ENCODE measurements at places on chromosomes 2 and 18.

DNA sequence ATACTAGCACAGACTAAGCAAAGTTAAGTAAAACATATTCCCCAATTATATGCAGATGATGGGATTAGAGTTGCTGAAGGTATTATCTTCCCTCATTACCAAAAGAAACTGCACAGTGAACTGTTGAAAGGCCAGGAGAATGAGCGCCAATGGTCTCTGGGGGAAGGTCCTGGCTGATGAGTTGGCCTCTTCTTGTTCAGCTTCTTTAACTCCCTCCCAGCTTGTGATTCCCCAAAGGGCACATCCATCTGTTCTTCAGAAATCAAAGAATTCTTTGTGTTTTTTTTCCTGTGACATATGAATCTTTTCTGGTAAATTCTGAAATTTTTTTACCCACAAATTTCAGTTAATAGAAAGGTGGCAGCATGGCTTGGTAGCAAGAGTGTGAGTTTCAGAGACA, 667.6 kb downstream of the CNTNAP5 start:
- no peak for DNase-seq

GRCh38 chr2:172726172-172726735, 9.4 kb upstream of the RAPGEF4 start:
- DNase-seq, result no peak

DNA sequence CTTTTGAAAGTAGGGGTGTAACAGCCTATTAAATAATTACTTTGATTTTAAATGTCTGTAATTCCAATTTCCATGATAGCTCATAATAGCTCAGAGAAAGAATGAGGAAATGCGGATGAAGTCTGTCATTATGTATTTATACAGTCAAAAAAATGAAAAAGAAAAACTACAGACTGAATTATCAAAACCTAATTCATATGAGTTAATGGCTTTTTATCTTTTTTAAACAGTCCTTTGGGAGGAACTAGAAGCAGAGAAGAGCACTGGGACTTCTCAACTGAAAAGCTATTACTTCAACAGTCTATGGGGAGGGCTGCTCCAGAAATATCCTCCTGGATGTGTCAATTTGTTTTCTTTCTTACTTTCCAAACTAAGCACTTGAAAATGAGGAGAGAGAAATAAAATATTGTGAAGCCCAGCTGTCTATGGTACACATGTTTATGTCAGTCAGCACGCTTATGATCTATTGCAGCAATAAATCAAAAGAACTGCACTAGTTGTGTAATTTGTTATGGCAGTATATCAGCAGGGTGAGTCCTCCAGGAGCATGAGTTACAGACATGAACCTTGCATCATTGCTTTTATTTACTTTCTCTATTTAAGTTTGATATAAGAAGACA, 1550.2 kb downstream of the LRP1B start:
- no peak for DNase-seq

DNA sequence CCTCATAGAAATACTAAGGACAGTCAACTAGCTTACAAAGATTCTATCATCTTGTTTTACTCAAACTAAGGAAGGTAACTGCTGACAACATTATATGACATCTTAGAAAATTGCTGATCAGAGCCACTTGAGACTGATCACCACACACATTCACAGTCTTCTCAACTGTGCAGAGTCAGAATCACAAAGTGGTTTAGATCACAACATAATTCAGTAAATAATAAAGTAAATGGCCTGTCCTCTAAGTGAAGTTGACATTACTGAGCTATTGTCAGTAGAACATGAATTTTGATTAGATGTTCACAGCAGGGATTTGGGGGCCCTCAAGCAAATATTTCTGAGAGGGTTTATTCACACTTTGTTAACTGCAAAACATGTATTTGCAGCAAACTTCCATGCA, 28.5 kb downstream of the NOL4 start:
- DNase-seq, result no peak

- DNase-seq, result no peak
These were observed 13.7 kb downstream of the MTERF4 start for GRCh38 chr2:241088376-241088775.

DNA sequence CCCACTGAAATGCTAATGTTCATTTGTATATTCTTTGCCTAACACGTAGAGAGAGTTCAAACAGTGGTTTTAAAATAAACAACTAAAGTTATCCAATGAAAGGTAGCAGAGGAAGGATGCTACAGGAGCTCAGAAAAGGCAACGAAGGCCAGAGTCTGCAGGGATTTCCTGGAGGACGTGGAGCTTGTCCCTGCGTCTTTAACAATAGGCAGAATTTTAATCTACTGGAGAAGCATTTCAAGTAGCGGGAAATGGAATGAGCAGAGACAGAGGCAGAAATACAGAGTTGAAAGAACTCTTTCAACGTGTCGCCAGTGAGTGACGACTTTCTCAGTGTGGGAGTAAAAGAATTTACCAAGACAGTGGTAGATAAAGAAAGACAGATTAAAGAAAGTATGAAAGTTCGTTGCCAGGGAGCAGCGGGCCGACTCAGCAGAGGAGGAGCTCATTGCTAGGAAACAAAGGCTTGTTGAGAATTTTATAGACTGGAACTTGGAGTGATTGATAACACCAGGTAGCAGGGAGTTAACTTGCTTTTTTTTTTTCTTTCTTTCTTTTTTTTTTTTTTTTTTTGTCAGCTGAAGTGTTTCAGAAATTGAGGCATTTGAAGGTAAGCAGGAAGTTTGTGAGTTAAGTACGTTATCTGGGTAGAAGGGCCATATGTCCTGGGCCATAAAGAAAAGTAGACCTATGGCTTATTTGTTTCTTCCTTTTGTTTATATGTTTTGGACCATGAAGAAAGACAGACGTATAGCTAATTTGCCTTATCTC, 625 bp upstream of the NBAS start:
- no peak for DNase-seq

GRCh38 chr18:44900627-44901026, 219.9 kb downstream of the SETBP1 start:
- DNase-seq, result no peak

DNA sequence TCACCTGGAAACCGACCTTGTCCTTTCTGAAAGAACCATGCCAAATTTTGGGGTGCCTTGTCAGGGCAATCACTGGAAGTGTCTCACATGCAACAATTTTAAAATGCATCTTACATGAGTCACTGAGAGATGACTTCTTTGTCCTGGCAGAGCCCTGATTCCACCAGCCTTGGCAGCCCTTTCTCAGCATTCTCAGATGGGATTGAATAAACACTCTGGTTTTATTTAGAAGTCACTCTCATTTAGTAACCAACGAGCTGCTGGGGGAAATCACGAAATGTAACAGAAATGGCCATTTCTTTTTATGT, 3.8 kb upstream of the ATP8B1 start:
- no peak for DNase-seq

DNA sequence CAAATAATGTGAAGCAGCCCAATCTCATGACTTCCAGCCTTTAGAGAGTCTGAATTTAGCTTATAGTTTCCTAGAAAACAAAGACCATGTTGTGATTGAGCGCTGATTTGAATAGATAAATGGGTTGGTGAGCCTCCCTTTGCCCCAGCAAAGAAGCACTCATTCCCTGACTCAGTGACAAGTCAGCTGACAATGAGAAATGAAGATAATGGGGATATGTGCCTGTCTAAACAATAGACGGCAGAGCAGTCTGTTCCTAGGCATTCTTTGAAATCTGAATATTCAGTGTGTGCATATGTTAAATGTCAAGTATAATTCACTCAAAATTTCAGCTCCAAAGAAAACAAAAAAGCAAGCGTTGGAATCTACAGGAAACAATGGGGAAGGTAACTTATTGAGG, 34.8 kb upstream of the LINC00305 start:
- no peak for DNase-seq

DNA sequence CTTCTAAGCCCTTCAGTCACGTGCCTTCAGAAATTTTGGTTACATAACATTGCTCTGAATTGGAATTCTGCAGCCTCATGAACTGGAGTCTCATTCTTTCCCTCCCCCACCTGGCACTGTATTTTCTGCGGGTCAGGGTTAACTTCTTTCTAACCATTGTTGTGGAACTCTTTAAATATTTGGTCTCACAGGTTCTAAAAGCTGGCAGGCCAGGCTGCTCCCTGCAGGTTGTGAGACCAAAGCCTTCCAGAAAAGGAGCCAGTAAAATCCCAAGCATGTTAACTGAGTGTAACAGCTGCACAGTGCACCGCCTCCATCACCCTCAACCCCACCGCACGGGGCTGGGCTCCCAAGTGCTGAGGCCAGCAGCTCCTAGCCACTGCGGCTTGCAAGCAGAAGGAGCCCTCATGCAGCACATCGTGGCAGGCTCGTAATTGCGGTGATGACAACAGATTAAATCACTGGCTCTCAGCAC, 174.1 kb upstream of the ALPP start:
- no peak for DNase-seq

GRCh38 chr18:47141289-47141688, 9.0 kb downstream of the HDHD2 start:
- no peak for DNase-seq

Measured in stimulated activated CD8-positive, alpha-beta memory T cell treated with anti-CD3 and anti-CD28 coated beads, Interleukin-15, amount 100 ng/mL, for 24 hours (primary cell).